ENCODE measurements at places on chromosomes 2 and 18.

DNA sequence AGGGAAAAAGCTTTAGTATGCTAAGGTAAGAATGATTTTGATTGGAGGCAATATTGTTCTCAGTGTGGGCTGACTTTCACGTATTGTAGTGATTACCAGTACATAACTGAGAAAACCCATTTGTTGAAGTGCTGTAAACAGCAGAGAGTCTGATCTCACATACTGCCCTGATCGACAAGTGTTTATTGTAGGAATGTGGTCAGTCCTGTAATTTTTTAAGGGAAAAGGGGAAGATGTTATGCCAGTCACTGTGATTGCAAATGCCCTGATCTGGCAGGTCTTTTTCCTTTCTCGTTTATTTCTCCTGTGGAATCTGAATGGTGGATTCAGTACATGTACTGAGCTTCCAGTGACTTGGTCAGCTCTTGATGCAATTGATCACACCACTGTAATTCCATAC lies 11.5 kb downstream of the SPATS2L start:
- no peak for DNase-seq

GRCh38 chr2:161415034-161415986 lies 787 bp upstream of the TBR1 start:
- peak; percentile 72 for DNase-seq

DNA sequence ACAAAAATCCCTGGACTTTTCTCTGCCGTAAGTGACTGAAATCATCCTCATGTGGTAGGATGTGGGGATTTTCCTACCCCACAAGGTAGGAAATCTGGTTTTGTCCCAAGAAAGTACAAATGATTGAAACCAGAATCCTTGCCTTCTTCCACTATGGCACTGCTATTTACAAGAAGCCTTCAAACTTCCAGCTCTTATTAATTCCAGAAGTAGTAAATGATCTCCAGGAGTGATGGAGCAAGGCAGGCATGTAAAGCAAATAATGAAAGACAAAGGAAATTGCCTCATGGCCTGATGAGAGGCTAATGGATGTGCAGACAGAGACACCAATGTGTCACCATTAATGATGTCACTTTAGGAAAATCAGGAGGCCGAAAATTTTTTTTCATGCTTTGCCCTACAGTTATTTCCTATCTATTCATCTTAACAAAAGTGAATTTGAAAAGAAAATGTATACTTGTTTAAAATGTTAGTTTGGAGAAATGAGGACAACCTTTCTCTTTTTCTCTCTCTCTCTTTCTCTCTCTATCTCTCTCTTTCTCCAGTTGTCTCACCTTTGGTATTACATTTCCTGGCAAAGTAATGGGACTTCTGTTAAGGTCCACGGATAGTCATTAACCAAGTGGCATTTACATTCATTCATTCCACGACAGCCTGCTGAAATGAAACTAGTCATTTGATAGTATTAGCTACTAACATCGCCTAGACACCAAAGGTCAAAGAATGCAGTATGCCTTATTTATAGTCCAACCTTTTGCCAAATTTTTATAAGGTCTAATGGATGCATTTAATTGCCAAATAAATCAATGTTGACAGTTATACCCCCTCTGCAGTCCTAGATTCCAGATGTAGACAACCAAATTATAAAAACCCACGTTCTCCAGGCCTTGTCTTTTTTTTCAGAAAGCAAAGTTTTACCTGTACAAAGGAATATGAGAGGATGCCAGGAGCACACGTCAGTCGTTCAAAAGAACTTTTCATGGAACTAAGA lies 5.0 kb upstream of the EVA1A start:
- DNase-seq = no peak

- DNase-seq = no peak
Observed at GRCh38 chr2:17373041-17373440, 145.2 kb downstream of the RAD51AP2 start.

DNA sequence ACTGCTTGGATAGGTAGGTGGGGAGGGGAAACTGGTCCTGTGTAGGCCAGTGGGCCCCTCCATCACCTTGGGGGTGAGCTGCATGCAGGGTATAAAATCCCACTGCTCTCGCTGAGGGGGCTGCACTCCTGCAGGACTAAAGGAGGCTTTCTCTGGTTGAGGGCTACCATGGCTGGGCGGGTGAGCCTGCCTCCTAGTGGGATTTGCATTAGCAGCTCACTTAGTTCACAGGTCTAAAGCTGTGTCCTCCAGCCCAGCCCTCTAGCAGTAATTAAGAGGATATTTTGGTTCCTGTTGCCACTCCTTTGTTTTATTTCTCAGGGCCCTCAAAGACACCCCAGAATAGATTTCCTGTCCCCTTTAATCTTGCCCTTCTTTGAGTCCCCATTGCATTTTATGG lies 24.6 kb downstream of the TMEM127 start:
- no peak for DNase-seq

- no peak for DNase-seq
Observed at GRCh38 chr2:223580951-223581350, 21.2 kb downstream of the SCG2 start.

Measured in Kasumi-1 (cell line).